Progenitor cell of endocrine pancreas (in vitro differentiated cells): ENCODE measurements at places on chromosomes 13 and 19. TPM values are rescaled to one million over a fixed set of nuclear protein-coding genes. Genes with fewer than 3 reads are reported as not detected.

The VAV1 gene
- total RNA-seq, result not detected in 2 replicates

The CFAP97D2 gene
- total RNA-seq, result not detected in 2 replicates

The PAK4 gene
- 73.9 and 75.8 TPM in 2 replicates for total RNA-seq

The PSG7 gene
- not detected in 2 replicates for total RNA-seq

The ZNF235 gene
- 15.0 and 16.6 TPM in 2 replicates for total RNA-seq

The LRRC25 gene
- total RNA-seq, result not detected in 2 replicates

The CDX2 gene
- total RNA-seq, result 24.8 and 31.0 TPM in 2 replicates

The DZIP1 gene
- 35.4 and 40.1 TPM in 2 replicates for total RNA-seq

The KANK3 gene
- 0.36 and 0.91 TPM in 2 replicates for total RNA-seq

The DMKN gene
- total RNA-seq, result 201 and 213 TPM in 2 replicates

The SIGLEC10 gene
- not detected in 2 replicates for total RNA-seq

The TNFSF13B gene
- 3.1 and 3.3 TPM in 2 replicates for total RNA-seq

The RFPL4A gene
- total RNA-seq, result not detected in 2 replicates

The CBY2 gene
- total RNA-seq, result not detected in 2 replicates

The PRR22 gene
- 5.8 and 5.9 TPM in 2 replicates for total RNA-seq

The SIGLEC8 gene
- not detected in 2 replicates for total RNA-seq

The NLRP5 gene
- total RNA-seq, result not detected in 2 replicates

The SLAIN1 gene
- total RNA-seq, result 46.3 and 51.4 TPM in 2 replicates

The CLEC17A gene
- not detected in 2 replicates for total RNA-seq

The C1QTNF9B gene
- not detected in 2 replicates for total RNA-seq

The IGFL2 gene
- total RNA-seq, result not detected in 2 replicates

The CRB3 gene
- total RNA-seq, result 63.0 and 71.2 TPM in 2 replicates

The TMEM86B gene
- 10.0 and 12.0 TPM in 2 replicates for total RNA-seq

The LILRA5 gene
- total RNA-seq, result not detected in 2 replicates

The POU4F1 gene
- total RNA-seq, result 0.36 and 0.38 TPM in 2 replicates

The LACC1 gene
- 2.9 and 3.8 TPM in 2 replicates for total RNA-seq

The CCDC106 gene
- 23.0 and 23.9 TPM in 2 replicates for total RNA-seq

The C19orf38 gene
- total RNA-seq, result 0.31 and 0.33 TPM in 2 replicates

The MAST1 gene
- total RNA-seq, result 5.3 and 5.9 TPM in 2 replicates

The CD37 gene
- total RNA-seq, result not detected in 2 replicates

The FXYD3 gene
- total RNA-seq, result 14.2 and 17.3 TPM in 2 replicates

The METTL21C gene
- total RNA-seq, result not detected in 2 replicates

The KASH5 gene
- not detected in 2 replicates for total RNA-seq

The TUBA3C gene
- not detected in 2 replicates for total RNA-seq
